ENCODE measurements at places on chromosomes 4 and X.

GRCh38 chr4:153757407-153757806 lies 2.4 kb downstream of the RNF175 start:
- DNase-seq: no peak

GRCh38 chr4:181971973-181972372 lies 271.2 kb upstream of the TENM3 start:
- DNase-seq: no peak

- no peak for DNase-seq
Measured at GRCh38 chr4:2415213-2415612, 3.2 kb downstream of the ZFYVE28 start.

GRCh38 chrX:30931920-30932319 lies 42.9 kb upstream of the TAB3 start:
- DNase-seq: no peak

GRCh38 chr4:128653527-128654444 lies 155.7 kb upstream of the JADE1 start:
- no peak for DNase-seq

DNA sequence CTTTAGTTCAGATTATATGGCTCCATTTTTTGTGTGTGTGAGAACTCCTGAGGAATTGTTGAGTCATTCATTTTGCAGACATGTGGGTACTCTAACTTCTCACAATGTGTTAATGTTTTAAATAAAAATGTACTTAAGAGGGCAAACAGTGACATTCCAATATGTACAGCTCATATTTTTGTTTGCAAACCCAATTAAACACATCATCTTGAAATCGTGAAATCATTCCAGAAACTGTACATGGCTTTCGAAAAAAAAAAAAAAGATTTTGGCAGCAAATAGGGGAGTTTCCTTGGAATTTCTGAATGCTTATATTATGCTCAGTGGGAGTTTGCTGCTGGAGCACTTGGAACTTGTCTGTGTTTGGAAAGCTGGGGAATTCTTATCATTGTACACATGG lies 85.0 kb downstream of the HPGD start:
- DNase-seq: no peak

- DNase-seq: no peak
Measured at GRCh38 chrX:148580016-148580415, 79.6 kb downstream of the AFF2 start.

GRCh38 chrX:70444946-70445656 lies 466 bp downstream of the DLG3 start:
- no peak for DNase-seq

GRCh38 chrX:115023811-115024210 lies 6.4 kb upstream of the IL13RA2 start:
- DNase-seq: no peak

DNA sequence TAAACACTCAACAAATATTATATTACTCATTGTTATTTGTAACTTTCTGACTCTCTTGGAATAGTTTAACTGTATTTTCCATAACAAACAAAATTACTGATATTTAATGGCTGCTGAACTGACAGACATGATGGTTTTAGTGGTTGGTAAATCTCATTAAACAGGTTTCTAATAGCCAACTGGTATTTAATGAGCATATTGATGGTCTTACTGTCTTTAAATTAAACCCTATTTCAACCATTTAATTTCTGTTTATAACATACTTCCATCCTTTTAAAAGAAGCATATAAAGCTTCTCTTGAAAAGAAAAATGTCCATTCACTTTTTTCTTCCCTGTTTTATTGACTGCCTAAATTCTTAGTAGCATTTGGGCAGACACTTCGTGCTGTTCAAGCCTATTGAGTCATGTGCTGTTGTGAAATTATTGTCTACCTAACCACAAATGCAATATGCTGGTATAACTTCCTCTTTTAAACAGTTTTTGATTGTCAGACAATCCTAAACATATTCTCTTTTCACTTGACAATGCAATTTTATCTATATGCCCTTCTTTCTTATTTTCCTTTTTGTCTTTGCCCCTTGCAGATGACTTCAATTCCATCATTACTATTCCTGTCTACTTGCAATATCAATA lies 163.9 kb upstream of the SLC7A11 start:
- DNase-seq: no peak

DNA sequence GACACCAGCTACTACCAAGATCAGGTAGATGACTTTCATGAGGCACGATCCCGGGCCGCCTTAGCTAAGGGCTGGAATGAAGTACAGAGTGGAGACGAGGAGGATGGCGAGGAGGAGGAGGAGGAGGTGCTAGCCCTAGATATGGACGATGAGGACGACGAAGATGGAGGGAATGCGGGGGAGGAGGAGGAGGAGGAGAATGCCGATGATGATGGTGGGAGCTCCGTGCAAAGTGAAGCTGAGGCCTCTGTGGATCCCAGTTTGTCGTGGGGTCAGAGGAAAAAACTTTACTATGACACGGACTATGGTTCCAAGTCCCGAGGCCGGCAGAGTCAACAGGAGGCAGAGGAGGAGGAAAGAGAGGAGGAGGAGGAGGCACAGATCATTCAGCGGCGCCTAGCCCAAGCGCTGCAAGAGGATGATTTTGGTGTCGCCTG lies 481 bp downstream of the UTP3 start:
- no peak for DNase-seq

DNA sequence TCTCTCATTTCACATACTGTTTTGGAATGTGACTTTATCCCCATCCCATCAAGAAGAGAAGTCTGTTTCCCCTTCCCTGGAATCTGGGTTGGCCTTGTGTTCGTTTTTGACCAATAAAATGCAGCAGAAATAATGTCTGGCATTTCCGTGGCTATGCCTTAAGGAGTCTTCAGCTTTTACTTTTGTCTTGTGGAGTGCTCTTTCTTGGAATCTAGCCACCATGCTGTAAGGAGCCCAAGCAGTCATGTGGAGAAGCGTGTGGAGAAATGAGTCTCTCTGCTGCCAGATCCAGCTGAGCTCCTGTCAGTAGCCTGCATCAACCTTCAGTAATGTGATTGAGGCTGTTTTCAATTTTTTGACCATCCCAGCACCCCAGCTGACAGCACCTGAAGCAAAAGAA lies 84.4 kb upstream of the ARMCX2 start:
- DNase-seq: no peak

DNA sequence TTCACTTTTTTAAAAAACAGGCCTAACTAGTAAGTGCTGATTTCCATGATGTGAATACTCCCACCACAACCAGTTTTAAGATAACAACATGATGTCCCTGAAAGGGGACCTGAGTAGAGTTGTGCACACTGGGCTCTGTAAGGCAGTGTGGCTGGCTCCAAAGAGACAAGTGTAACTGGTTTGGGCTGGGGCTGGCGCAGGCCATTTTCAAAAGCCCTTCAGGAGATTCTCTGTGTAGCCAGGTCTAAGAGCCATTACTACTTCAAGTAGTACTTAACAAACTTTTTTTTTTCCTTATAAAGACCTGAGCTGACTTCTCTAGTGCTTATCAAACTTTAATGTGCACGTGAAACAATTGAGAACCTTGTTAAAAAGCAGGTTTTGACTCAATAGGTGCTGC lies 4.3 kb downstream of the QRFPR start:
- no peak for DNase-seq

- no peak for DNase-seq
Measured at GRCh38 chr4:64545593-64545992, 136.3 kb upstream of the TECRL start.

- DNase-seq: no peak
Measured at GRCh38 chrX:39905946-39906345, 191.8 kb downstream of the BCOR start.

GRCh38 chr4:93263166-93263565 lies 565.4 kb upstream of the ATOH1 start:
- DNase-seq: no peak

- no peak for DNase-seq
Measured at GRCh38 chrX:1442724-1443367, 9.9 kb downstream of the ASMTL start.

GRCh38 chr4:153481478-153481877 lies 15.3 kb downstream of the TMEM131L start:
- no peak for DNase-seq

GRCh38 chrX:57422289-57422688 lies 135.8 kb downstream of the FAAH2 start:
- DNase-seq: no peak

GRCh38 chrX:105765691-105766090 lies 56.6 kb upstream of the NRK start:
- no peak for DNase-seq

GRCh38 chr4:121666091-121666679 lies 30.6 kb downstream of the ANXA5 start:
- no peak for DNase-seq

DNA sequence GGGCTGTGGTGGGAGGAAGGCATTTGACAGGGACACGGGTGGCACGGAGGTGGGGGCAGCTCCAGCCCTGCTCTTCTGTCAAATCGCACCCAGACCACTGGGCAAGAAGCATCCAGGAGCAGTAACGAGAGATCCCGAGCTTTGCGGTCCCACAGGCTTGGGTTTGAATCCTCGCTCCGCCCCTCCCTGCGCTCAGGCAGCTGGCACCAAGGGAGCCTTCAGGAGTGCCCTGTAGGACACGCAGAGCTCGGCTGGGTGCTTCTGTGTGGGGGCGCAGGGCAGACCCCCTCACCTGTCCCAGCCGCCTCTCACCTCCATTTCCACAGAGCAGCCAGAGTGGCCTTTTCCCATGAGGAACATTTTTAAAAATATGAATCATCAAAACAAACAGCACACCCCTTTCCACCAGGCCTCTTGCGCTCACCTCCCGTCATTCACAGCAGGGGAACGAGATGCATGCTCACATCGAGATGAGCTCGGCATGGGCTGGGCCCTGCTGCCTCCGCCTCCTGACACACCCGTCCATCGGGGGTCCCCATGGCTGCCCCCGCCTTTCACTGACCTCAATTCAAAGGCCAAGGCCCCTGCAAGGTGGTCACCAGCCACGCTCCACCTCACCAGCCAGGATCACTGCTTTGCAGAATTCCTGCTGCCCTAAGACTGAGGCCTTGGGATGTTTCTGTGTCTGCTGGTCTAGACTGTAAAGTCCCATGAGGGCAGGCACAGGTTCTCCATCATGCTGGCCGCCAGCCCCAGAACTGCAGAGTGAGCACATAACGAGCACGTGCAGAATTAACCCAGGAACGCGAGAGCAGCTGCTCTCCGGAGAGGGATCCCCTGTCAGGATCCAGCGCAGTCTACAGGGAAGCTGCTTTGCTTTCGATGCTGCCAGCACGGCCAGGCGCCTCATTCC lies 52.7 kb downstream of the ACOX3 start:
- DNase-seq: no peak

DNA sequence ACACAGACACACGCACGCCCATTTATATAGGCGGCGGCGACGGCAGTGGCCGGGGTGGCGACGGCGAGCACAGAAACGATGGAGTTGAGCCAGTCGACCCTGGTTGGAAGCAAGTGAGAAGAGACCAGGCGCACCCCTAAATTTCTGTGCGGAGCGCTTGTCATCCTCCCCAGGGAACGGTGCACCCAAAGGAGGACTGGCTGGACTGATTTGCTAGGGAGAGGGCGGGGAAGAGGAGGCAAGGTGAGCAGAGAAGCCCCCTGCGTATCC lies 302 bp downstream of the NHS start:
- no peak for DNase-seq

DNA sequence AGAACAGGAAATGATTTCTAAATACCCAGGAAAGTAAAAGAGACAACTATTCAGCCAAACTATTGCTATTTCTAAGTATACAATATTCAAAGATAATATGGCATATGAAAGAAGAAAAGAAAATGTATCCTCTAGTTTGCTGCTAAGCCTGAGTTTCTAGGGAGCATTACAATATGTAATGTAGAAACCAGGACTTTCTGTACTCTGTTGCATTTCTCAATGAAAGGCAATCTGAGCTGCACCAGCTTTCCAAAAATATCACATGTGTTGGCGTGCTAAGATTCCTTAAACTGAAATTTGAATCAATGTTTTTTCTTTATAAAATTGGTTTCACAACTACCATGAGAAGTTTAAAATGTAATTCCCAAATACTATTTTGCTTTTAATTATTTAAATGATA lies 129.6 kb downstream of the ANK2 start:
- DNase-seq: no peak

DNA sequence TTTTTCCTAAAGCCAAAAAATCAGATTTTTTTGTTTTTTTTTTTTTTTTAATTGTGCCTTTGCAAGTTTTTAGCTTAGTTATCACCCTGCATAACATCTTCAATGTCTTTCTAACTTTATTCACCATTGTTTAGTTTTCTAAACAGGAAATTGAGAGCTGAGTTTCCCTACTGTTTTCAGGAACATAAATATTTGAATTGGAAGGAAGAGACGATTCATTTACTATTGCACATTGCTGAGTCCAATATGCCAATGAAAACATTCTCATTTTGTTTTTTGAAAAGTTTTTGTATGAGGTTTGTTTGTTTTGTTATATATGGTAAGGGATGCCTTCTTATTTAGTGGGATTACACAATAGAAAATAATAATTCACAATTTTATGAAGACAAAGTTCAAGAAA lies 148.4 kb downstream of the ANKRD50 start:
- no peak for DNase-seq

DNA sequence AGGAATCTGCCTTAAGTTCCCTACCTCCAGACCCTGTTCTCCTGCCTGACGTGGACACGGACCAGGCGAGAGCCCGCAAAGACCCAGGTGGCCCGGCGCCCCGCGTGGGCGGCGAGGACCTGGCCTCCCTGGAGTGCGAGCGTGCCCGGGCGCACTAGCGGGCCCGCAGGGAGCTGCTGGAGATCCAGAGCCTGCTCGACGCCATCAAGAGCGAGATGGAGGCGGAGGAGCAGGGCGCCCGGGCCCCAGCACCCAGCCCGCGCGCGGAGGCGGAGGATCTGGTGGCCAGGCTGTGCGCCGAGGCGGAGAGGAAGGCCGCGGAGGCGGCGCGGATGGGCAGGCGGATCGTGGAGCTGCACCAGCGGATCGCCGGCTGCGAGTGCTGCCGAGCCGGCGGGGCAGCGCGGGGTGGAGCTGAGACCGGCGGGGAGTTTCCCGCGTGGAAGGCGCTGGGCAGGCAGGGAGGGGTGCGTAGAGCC lies 18.2 kb downstream of the MRFAP1 start:
- no peak for DNase-seq

DNA sequence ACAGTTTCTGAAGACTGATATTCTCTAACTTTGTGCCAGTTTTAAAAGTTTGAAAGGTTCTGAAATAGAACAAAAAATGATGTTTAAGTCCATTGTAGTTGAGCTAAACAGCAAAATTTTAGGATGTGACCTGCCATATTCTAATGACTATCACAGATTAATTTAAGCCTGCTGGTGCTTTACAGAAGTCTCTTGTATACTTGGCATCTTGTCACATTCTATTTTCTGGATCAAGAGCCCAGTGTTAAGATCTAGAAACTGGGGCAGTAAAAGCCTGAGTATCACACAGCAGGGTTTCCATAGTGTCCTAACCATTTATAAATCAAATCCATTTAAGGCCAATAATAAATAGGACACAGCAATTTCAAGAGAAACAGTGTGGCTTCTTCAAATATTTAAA lies 12.4 kb downstream of the FSTL5 start:
- no peak for DNase-seq

GRCh38 chr4:3241898-3242524 lies 6.9 kb upstream of the MSANTD1 start:
- DNase-seq: no peak

GRCh38 chrX:24498975-24499374 lies 33.9 kb downstream of the PDK3 start:
- DNase-seq: no peak

All from stimulated activated CD4-positive, alpha-beta T cell treated with anti-CD3 and anti-CD28 coated beads, Interleukin-1b, Interleukin-23, amount 100 ng/mL, for 24 hours (primary cell).